ENCODE measurements at places on chromosomes 2 and 18.

GRCh38 chr2:189178054-189178453, 1.5 kb downstream of the COL5A2 start:
- DNase-seq, result no peak

GRCh38 chr18:48613589-48614404, 75.0 kb downstream of the CTIF start:
- peak; percentile 91 for DNase-seq

DNA sequence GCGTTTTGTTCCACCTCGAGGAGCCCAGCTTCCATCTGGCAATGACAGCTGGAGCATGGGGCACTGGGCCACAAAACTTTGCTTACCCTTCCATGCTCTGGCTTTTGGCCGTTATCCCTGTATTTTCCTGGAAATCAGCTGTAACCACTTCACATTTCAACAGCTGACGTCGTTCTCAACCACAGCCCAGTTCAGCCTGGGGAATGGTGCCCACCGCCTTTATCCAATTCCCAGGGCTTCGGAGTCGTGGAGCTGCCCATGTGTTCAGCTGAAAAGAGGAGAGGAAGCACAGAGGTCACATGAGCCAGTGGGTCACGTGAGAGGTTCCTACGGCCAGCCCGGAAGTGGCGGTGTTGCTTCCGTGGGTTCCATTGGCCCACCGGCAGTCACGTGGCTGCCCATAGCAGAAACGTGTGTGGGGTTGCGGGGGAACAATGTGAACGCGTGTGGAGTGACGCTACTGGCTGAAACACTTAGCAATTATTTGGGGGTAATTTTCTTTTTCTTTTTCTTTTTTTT, 16.7 kb upstream of the EDAR start:
- no peak for DNase-seq

DNA sequence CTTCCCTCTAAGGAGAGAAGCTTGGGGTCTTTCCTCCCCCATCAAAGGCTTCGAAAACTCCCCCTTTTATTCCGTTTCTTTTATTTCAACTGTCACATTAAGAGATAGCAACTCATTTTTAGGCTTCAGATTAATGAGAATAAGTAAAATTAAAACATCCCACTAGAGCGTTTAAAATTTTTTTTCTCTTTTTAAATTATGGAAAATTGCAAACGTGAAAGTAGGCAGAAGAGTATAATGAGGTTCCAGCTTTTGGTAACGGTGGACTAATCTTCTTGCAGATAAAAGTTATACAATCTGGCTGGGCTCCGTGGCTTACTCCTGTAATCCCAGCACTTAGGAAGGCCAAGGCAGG, 21.9 kb upstream of the RMP24 start:
- no peak for DNase-seq

GRCh38 chr2:65605743-65606058, 173.3 kb upstream of the SPRED2 start:
- DNase-seq, result no peak

DNA sequence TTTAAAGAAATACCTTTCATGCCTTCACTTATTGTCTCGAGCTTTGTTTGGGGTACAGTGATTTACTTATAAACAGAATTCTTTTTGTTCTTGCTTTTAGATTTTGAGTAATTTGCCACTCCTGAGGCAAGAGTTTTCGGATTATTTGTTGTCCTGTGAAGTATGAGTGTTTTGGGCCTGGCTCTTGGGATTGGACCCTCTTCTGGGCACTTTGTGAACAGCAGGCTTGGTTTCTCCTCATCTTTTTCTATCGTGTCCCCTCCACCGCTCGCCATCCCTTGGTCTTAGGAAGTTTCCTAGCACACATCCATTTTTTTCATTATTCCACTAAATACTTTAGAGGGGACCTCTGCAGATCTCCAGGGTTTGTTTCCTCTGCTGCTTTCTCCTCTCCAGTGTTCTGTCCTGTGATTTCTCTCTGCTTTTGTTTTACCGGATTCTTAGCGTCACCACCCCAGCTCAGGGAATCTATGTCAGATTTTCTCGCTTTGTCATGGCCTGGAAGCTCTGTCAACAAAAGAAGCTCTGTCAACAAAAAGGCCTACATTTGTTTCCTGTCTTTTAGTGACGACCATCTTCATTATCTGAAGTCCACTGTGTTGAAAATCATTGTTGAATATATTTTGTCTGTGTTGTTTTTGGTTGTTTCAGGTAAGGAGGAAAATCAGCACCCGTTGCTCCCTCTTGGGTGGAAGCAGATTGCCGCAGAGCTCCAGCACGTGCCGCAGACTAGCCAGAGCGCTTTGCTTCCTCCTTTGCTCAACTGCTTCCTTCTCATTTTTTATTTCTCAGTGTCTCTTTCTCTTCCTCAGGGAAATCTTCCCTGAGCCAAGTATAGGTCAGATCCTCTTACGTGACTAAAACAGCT, 27.8 kb downstream of the ANKRD62 start:
- DNase-seq, result no peak

DNA sequence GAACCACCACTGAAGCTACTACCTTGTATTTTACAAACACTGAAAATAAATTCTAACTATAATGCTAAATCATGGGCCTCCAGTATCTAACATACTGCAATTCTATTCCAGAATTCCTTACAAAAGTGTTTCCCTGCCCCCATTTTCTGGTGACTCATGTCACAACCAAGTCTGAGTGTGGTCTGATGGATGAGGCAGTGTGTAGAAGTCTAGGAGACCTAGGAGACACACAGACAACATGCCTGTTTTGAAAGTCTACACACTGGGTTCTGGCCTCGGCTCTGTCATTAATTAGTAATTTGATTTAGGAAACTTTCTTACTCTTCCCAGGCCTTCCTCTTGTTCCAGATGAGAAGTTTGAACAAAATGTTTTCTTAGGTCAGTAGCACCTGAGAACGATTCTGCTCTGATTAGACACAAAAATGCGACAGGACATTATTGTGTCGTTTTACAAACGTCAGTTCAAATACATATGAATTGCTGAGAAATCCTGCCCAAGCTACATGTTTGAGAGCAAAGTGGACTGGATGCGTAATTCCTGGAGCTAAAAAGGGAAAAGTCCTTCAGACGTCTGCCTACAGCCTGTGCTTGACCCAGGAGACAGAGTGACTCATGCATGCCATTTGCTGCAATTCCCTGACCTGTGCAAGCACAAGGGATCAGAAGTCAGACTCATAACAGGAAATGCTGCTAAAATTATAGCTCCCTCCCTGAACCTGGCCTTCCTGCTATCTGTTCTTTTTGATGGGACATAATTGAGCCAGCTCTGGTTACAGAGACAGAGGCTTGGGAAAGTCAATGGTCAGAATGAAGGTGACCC, 494.4 kb downstream of the SOX11 start:
- DNase-seq, result no peak

DNA sequence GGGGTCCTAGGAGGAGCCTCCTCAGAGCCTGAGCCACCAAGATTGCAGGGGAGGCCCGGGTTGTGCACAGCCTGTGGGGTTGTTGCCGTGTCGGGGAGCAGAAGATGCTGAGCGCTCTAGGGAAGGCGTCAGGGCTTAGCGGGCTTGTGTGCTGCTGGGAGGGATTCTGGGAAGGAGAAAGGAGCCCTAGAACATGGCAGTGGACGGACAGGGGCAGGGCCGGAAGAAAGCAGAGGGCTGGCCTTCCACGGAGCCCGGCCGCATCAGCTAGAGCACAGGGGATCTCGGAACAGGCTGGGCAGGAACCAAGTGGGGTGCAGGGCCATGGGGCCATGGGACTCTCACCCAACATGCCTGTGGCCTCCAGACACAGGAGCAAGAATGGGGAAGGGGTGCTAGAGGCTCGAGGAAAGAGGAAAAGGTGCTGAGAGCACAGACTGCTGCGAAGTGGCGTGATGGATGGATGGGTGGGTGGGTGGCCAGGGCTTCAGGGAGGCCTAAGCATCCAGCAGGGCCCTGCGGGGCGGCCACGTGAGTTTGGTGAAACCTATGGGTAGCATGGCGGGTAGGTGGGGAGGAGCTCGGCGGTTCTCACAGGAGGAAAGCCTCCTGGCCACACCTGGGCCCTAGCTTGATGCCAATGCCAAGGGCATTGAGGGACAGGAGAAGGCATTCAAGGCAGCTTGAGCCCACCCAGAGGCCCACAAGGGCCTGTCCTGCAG, 35.8 kb downstream of the MTERF4 start:
- peak; percentile 74 for DNase-seq

DNA sequence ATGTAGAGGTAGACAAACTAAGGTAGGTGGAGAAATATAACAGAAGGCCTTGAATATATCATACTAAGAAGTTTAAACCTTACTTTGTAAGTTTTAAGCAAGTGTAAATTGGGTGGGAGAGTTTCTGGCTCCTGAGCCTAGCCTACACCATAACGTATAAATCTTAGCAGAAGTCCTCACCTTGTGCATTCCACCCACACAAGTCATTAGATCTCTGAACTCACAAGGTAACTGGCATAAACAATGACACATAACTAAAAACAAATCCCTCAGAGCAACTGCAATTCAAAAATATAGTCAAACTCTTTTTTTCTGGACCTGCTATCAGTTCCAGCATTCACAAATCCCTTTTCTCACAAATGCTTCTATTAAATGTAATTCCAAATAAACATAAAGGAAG, 9.4 kb downstream of the REV1 start:
- no peak for DNase-seq

GRCh38 chr2:21423854-21424253, 300.1 kb downstream of the TDRD15 start:
- no peak for DNase-seq

GRCh38 chr2:149996901-149997300, 409.3 kb upstream of the MMADHC start:
- DNase-seq, result no peak

DNA sequence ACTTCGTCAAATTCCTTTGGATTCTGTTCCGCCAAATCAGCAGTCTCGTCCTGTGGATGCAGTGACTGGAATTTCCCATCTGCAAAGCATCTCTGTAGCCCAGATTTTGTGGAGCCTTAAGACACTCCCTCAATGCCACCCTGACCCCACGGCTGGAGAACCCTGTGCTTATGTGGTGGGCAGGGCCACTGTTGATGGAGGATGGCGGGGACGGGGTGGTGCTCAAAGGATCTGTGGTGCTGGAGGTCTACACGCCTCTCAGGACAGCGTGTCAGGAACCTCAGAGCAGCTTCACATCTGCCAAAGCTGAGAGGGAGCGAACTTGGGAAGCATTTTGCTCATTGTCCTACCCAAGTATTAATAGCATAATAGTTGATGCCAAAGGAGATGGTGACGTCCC, 200.1 kb downstream of the MGAT5 start:
- no peak for DNase-seq

DNA sequence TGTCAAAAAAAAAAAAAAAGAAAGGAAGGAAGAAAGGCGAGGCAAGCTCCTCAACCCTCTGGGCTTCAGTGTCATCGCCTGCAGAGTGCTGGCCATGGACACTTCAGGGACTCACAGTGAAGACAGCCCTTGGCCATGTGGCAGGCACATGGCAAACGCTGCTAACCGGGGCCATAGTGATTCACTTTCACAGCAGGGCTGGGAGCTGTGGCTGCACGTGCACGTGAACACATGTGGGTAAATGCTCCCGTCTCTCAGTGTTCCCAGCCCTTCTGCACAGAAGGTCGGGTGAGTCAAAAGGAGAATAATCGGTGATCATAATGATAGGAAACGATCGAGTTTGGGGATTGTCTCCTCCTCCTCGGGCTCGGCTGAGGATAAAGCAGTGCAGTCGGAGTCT, 46.1 kb upstream of the UBE2F start:
- DNase-seq, result peak; percentile 52

DNA sequence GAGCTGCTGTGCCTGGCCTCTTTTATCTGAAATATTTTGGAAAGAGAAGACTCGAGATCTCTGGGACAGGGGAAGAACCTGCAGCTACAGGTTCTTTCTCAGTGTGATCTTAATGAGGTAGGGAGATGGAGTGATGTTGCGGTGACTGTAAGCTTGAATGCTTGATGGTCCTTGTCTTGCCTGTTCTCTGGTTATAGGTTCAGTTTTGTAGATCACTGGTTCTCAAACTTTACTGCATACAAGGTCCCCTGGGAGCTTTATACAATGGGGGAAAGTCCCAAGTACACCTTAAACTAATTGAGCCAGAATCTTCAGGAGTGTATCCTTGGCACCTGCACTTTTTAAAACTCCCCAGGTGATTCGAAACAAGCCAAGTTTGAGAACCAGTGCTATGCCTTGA, 136.7 kb upstream of the CXCR4 start:
- no peak for DNase-seq

- no peak for DNase-seq
These were observed 275.1 kb downstream of the AGPS start for GRCh38 chr2:177667626-177668025.

DNA sequence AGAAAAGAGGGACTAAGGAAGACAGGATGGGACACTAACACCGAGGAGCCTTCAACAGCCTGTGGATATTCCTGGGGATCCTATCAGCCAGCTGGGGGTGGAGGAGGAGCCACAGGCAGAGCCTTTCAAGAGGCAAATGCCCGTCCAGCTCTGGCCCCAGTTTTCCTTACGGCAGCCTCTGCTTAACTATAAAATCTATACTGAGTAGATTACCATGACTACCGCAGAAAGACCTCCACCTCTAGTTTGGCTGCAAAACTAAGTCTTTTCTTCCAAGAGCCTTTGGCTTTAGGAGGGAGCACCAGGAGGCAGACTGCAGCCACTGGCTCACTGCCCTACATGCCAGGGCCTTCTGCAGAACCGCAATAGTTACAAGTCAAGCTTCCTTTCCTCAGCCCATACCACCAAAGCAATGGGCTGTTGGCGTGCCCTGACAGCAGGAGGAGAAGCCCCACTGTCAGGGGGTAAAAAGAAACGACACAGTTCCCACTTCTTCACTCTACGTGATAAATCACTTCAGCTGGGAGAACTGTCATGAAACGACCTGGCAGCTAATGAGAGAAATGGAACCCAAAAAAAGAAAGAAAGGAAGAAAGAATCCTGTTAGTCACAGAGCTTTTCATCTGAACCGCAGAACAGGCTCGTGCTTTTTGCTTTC, 25.1 kb upstream of the CREB1 start:
- no peak for DNase-seq

- no peak for DNase-seq
These were observed 268.2 kb upstream of the ID2 start for GRCh38 chr2:8413589-8414135.

DNA sequence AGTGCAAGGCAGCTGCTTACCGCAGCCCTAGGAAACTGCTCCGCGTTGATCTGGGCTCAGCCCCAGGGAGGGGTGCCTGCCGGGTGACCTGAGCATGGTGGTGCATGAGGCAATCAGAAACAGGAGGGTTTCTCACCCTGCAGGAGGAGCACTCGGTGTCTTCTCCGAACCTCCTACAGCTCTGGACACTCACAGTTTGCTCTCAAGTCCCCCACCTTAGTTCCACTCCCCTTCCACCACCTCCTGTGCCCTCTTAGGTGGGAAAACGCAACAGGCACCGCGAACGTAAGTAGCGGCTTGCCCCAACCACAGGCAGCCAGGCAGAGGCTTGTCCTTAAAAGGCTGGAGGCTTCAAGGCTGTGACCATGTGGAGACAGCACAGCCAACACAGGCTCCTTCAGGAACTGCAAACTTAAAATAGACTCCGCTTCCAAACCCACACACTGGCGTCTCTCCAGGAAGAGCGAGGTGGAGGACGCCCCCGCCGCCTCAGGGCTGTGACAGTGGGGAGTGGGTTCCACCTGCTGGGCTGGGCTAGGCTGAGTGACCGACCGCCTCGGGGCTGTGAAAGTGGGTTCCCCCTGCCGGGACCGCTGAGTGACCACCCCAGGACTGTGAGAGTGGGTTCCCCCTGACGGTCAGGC, 71.6 kb downstream of the NDUFA10 start:
- peak; percentile 79 for DNase-seq

Measured in posterior vena cava (tissue), 2 donors.